Frontal cortex (tissue), 4 donors: ENCODE measurements at places on chromosomes 13 and 19.

DNA sequence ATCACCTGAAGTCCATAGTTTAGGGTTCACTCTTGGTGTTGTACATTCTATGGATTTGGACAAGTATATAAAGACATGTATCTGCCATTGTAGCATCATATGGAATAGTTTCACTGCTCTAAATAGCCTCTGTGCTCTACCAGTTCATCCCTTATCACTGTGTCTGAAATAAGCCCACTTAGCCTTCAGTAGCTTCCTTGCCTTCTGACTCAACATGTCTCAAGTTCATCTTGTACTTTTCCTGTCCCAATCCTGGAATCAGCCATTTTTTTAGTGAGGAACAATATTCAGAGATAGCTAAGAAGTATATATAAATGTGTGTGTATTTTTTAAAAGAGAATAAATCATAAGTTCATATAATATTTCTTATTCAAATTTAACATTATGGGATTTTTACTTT, 79.2 kb downstream of the DHRS12 start:
- DNase-seq, result no peak

- no peak for DNase-seq
These were observed 10.0 kb downstream of the C3 start for GRCh38 chr19:6710273-6711077.

- no peak for DNase-seq
These were observed 123.8 kb upstream of the PCDH9 start for GRCh38 chr13:67353941-67354340.

- DNase-seq, result no peak
These were observed 1.9 kb upstream of the SIGLEC5 start for GRCh38 chr19:51632126-51632525.
